Cardiac muscle cell (in vitro differentiated cells and primary cell): ENCODE measurements at places on chromosomes 16 and 17. TPM values are rescaled to one million over a fixed set of nuclear protein-coding genes. Genes with fewer than 3 reads are reported as not detected.

DNA sequence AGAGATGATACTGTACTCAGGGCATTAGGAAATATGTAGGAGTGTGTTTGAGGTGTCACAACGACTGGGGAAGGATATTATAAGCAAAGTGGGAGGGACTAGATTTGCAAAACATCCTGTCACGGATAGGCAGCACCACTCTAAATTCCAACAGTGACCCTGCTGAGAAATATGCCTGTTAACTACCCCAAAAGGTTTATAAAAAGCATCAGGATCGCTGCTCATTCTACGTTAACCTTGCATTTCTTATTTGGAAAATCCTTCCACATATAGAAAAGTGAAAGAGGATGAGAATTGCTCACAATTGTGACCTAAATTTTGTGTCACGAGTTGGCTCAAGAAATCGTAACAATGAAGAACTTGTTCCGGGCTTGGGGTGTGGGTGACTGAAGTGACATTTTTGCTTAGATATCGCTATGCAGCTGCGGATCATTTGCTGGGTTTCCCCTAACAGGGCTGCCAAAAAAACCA, 51.6 kb downstream of the N4BP1 start:
- DNase-seq: no peak

Gene RBFOX1
- polyA plus RNA-seq: 7.4 and 7.6 TPM in 2 replicates

Gene TEKT5
- 0.48 and 0.62 TPM in 2 replicates for polyA plus RNA-seq

GRCh38 chr17:17958982-17959381, 13.2 kb downstream of the TOM1L2 start:
- no peak for DNase-seq
